ENCODE measurements at places on chromosomes 6 and 20.

DNA sequence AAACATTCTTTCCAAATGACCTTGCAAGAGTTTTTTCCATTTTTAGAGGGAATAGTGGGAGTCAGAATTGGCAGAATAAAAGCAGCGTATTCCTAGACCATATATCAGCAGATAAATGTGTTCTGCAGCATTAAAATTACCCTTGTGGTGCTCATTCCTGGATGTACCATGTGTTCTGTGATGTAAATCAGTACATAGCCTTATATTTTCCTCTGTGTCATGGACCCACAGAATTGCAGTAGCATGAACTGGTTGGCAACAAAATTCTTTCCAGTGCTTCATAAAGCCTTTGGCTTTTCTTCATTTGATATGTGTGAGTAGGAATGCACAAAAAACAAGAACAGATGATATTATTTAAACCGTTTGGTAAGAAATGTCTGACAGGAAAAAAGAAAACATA is 32.5 kb downstream of the ANKEF1 start:
- no peak for DNase-seq

DNA sequence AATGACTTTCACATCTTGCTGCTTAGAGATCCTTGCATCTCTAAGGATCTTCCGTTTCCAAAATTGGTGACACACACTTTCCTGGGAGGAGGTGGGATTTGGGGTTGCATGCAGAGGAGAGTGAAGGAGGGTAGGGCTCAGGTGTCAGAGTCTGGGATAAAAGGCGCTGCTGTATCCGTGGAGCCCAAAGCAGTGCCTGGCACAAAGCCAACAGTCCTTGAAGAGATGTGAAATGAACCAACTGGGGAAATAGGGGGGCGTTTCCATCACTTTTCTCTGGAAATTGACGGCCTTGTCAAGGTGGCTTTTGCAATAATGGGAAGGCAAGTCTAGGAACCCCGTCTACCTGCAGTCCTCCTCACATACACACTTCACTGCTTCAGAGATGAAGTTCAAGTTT is 59.5 kb upstream of the NELFCD start:
- DNase-seq: no peak

- no peak for DNase-seq
Observed at GRCh38 chr6:84762220-84763002, 2.0 kb downstream of the TBX18 start.

GRCh38 chr20:10644458-10645204 is 29.2 kb downstream of the JAG1 start:
- no peak for DNase-seq

GRCh38 chr6:41371992-41372831 is 36.8 kb downstream of the NCR2 start:
- no peak for DNase-seq

GRCh38 chr6:162712694-162713093 is 14.9 kb downstream of the PRKN start:
- DNase-seq: no peak

Data from NCI-H460 (cell line).